ENCODE measurements at places on chromosomes 12 and 14.

DNA sequence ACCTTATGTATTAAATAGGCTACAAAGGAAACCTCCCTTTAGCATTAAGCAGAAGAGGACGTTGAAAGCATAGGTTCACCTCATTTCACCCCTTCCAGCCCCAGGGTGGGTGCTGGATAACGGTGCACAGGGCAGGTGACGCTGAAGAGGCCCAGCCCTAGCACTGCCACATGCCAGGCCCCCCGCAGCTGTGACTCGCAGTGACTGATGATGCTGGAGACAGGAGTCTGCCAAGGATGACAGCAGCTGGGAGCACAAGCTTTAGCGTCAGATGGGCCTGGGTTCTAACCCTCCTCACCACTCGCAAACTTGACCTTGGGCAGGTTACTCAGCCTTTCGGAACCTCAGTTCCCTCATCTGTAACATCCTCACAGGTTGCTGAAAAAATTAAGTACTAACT is 76.7 kb downstream of the TBK1 start:
- H3K36me3 ChIP-seq: no peaks in the 10 kb centered on the region
- no peaks in the 10 kb centered on the region for H3K27me3 ChIP-seq
- H3K4me3 ChIP-seq: no peak overlapping the region

DNA sequence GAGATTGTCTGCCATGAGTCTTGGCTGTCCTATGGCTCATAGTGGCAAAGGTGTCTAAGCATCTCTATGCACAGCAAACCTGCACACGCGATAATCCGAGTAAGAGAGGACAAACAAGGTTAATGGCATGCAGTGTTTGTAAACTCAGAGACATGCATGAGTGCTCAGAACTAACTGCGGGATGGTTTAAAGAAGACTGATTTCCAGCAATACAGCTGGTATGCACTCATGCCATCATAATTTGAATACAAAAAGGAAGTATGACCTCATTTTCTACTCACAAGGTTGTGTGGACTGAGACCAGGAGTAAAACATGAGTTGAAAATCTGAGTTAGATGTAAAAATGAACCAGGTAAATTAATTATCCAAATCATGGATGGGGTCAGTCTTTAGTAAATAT is 16.6 kb upstream of the TCP11L2 start:
- H3K4me3 ChIP-seq: no peak overlapping the region
- peaks cover 4% of the 10 kb centered on the region for H3K27me3 ChIP-seq
- H3K4me1 ChIP-seq: no peaks in the 10 kb centered on the region
- H3K36me3 ChIP-seq: no peaks in the 10 kb centered on the region

GRCh38 chr12:49568442-49569162 is 660 bp upstream of the MCRS1 start:
- no peak overlapping the region for H3K27ac ChIP-seq
- no peaks in the 10 kb centered on the region for H3K27me3 ChIP-seq
- no peak for DNase-seq
- H3K4me3 ChIP-seq: peak overlapping the region; percentile 97
- H3K4me1 ChIP-seq: peaks cover 51% of the 10 kb centered on the region

- H3K27me3 ChIP-seq: no peaks in the 10 kb centered on the region
- no peak overlapping the region for H3K27ac ChIP-seq
- no peaks in the 10 kb centered on the region for H3K36me3 ChIP-seq
- no peak for DNase-seq
- H3K4me1 ChIP-seq: peaks cover 7% of the 10 kb centered on the region
- H3K4me3 ChIP-seq: no peak overlapping the region
Observed at GRCh38 chr14:71754422-71755095, 177.7 kb upstream of the RGS6 start.

- no peaks in the 10 kb centered on the region for H3K27me3 ChIP-seq
- no peaks in the 10 kb centered on the region for H3K4me1 ChIP-seq
- DNase-seq: no peak
- no peak overlapping the region for H3K4me3 ChIP-seq
- H3K27ac ChIP-seq: no peak overlapping the region
Observed at GRCh38 chr12:84502180-84502860, 410.3 kb downstream of the SLC6A15 start.

DNA sequence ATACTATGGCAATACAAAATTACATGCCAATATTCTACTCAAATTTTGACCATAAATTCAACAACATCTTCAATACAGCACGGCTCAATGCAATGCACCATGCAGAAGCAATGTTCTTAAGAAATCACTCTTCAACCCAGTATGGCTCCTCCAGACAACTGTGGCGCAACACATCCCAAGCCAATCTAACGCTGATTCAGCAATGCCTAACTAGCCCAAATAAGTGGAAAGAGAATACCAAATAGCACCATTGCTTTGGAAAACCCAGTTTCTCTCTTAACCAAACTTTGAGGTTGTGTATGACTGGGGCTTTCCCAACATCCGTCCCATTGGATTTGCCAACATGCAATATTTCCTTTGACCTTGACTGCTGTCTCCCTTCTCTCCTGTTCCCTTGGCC is 211.1 kb upstream of the TBX3 start:
- DNase-seq: no peak
- H3K4me1 ChIP-seq: no peaks in the 10 kb centered on the region
- H3K27ac ChIP-seq: no peak overlapping the region
- H3K27me3 ChIP-seq: no peaks in the 10 kb centered on the region

DNA sequence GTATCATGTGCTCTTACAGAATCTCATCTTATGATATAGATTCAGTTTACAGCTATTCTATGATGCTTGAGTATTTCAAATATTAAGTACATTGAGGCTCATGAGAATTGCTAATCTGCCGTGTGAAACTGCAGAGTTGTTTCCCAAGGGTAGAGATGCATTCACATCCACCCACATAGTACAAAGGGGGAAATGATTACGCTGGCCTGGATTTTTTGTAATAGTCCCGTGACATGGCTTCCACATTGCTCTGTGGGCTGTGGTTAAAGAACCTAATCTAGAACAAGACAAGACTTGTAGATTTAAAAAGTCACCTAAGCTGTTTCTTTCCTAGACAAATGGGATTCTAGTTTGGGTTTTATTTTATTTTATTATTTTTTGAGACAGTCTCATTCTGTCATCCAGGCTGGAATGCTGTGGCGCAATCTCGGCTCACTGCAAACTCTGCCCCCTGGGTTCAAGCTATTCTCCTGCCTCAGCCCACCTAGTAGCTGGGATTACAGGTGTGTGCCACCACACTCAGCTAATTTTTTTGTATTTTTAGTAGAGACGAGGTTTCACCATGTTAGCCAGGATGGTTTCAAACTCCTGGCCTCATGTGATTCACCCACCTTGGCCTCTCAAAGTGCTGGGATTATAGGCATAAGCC is 13.0 kb upstream of the RIOX1 start:
- H3K4me3 ChIP-seq: no peak overlapping the region
- DNase-seq: no peak

GRCh38 chr12:53073881-53074280 is 5.3 kb downstream of the SPRYD3 start:
- H3K4me3 ChIP-seq: no peak overlapping the region
- no peak overlapping the region for H3K27ac ChIP-seq
- H3K36me3 ChIP-seq: peaks cover 70% of the 10 kb centered on the region

DNA sequence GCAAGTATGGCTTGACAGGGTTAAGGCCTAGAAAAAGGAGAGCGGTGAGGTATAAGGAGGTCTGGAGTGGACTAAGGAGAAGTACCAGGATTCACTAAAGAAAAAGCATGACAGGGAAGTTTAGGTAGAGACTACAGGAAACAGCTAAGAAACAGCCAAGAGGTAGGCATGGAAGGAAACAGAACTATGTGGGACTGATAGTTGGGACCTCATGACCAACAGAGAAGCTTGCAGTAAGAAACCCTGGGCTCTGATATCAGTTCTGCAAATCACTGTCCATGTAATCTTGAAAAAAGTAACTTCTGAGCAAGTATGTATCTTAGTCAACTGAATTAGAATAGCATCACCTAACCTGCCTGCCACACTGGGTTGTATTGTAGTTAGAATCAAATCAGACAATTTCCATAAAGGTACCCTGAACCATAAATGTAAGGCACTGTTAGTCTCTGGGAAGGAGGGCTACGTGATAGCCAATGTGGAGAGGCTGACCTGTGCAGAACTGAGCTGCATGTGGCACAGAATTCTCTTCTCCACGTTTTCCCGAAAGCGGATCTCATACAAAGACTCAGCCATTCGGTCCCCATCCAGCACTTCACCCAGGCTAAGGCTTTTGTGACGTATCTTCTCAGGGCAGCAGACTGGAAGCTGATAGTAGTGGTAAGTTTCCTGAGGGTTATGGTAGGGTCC is 912 bp downstream of the TM9SF1 start:
- peaks cover 15% of the 10 kb centered on the region for H3K36me3 ChIP-seq
- peak overlapping the region; percentile 98 for H3K4me3 ChIP-seq
- peak overlapping the region; percentile 98 for H3K27ac ChIP-seq
- no peak for DNase-seq
- H3K27me3 ChIP-seq: no peaks in the 10 kb centered on the region

GRCh38 chr12:4307593-4308333 is 13.2 kb upstream of the TIGAR start:
- H3K27ac ChIP-seq: no peak overlapping the region
- no peak overlapping the region for H3K4me3 ChIP-seq
- no peak for DNase-seq
- no peaks in the 10 kb centered on the region for H3K4me1 ChIP-seq
- peaks cover 4% of the 10 kb centered on the region for H3K36me3 ChIP-seq
- H3K27me3 ChIP-seq: no peaks in the 10 kb centered on the region

GRCh38 chr12:3692616-3693365 is 60.1 kb downstream of the CRACR2A start:
- peaks cover 38% of the 10 kb centered on the region for H3K36me3 ChIP-seq
- H3K4me3 ChIP-seq: no peak overlapping the region
- no peak overlapping the region for H3K27ac ChIP-seq
- no peaks in the 10 kb centered on the region for H3K4me1 ChIP-seq
- no peak for DNase-seq

Measured in T-cell (primary cell).